ENCODE measurements at places on chromosomes 3 and 15.

DNA sequence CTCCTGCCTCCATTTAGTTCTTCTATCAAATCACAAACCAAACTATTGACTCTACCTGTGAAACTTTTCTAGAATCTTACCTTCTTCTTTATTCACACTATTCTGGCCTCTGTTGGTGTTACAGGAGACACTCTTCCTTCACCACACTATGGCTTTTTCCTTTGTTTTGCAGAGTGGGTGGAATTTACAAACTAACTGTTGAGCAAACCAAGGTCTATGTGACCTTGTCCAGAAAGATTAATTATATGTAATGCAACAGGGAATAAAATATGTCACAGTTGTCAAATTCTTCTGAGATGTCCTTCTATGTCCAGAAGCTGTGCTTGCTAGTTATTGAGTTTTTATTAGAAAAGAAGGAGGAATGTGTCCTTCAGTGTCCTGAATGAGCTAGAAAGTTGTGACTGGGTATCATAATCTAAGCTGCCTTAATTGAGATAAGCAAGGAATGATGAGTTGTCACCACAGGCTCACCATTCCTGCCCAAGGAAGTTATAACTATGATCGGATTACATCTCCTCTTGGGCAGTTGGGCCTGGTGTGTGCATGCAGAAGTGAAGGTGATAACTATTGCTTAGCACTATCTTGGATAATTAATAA, 21.7 kb downstream of the ARL14 start:
- no peak for DNase-seq

DNA sequence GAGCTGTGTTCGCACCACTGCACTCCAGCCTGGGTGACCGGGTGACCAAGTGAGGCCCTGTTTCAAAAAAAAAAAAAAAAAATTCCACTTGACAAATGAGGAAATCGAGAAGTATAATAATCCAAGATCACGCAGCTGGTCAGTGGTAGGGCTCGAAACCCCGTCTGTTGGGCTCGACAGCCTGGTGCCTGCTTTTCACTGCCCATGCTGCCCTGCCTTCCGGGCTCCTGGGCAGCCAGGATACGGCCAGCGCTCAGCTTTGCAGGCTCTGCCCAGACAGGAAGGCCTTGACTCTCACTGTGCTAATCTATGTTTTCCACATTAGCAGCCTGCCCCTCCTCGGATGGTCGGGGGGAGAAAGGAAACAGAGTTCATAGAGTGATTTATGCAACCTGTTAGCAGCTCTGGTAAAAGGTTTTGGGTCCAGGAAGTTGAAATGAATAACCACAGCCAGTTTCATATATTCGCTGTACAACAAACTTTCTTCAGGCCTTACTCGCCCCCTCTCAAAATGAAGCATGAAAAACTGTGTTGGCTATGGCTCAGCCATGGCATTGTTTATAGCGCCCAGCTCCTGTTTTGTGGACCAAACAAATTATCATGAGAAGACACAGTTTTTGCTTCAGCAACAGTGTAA, 108.8 kb downstream of the XXYLT1 start:
- no peak for DNase-seq

DNA sequence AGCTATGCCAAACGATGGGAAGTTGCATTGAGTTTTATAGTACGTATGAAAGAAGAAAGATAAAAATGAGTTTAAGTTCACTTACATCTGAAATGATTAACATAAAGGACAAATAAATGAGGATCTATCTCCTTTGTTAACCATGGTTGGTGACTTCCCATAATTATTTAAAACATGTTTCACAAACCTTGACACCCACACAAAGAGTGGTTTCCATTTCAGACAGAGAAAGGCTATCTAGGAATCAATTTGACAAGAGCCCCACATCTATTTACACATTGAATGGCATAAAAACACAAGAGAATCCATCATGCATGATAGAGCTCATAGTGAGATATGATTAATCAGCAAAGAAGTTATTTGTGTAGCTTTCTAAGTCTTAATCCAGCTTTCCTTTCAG, 14.2 kb upstream of the MTMR10 start:
- no peak for DNase-seq

GRCh38 chr3:194176274-194176991, 40.5 kb downstream of the HES1 start:
- no peak for DNase-seq

- no peak for DNase-seq
These were observed 109.5 kb downstream of the STAG1 start for GRCh38 chr3:136642711-136643110.

DNA sequence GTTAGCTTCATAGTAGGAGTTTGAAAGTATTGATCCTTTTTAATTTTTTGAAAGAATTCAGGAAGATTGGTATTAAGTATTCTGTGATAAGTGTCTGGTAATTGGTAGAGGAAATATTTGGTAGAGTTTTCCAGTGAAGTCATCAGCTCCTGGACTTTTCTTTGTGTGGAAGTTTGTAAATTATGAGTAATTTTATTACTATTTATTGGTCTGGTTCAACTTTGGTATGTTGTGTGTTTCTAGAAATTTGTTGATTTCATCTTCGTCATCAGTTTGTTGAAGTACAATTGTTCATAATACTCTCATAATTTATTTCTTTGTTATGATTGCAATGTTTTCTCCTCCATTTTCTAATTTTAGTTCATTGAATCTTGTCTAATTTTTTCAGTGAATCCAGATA, 832.0 kb downstream of the OTOL1 start:
- DNase-seq, result no peak

DNA sequence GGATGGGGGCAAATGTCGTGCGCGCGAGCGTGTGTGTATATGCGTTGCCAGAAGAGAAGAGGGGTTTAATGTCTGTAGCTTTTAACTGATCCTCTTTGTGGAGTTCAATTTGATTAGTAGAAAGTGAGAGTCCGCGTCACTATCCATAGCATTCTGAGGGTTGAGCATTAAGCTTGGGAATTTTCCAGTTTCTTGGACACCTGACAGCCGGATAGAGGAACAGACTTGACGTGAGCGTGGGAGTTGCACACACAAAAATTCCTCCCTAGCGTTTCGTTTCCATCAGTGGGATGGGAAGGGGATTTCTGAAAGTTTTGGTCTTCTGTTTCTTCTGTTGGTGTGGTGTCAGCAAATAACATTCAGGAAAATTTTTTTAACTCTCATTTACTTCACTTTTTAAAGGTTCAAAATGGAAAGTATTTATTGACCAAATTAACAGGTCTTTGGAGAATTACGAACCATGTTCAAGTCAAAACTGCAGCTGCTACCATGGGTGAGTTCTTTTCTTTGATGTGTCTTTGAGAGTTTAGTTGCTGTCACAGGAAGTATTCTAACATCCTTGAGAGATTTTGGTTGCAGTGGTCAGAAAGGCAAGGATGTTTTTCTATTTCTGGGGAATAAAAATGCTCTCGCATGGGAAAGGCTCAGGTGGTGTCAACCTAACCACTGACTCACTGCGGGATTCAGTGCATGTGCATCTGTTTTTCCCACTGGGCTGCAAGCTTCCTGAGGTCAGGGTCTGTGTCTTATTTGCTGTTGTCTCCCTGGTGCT, 841 bp downstream of the POGLUT1 start:
- DNase-seq, result no peak

GRCh38 chr3:147941969-147942368, 532.8 kb downstream of the ZIC1 start:
- no peak for DNase-seq

DNA sequence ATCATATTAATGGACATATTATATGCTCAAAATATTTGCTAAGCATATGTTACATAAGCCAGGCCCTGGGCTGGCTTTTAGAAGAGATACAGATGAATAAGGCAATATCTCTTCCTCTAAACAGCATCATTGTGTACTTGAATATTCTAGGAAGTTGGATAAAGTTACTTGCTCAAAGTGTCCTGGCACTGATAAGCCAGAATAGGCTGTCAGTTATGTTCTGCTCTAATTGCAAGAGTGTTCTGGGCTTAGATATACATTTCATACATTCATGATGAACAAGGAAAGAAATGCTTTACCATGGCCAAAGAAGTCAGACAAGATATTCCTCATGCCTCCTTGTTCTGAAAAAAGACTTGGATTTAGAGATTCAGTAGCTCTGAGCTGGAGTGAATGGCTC, 40.7 kb downstream of the KBTBD12 start:
- no peak for DNase-seq
